CD4-positive, alpha-beta T cell treated with Interleukin-10 for 1 hour (primary cell): ENCODE measurements at places on chromosomes 4 and X.

DNA sequence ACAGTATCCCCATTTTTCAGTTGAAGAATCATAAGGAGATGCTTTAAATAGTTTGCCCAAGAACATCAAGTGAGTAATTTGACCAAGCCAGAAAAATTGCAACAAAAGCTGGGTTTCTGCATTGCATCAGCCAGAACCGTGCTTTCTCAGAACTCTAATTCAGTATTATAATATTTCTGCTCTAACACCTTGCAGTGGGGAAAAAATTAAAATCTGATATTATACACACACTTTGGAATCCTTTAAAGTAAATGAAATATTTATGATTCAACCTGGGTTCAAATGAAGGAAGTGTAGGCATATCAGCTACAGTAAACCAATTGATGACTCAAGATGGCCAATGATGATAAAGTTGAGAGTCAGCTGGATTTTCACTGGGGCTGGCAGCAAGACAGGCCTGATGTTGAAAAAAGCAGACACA lies 387.6 kb upstream of the ZFP42 start:
- no peak for DNase-seq

- DNase-seq: no peak
These were observed 16.9 kb downstream of the PLP1 start for GRCh38 chrX:103793545-103793940.

GRCh38 chr4:1979477-1980196 lies 29.1 kb downstream of the NELFA start:
- DNase-seq: no peak

- DNase-seq: no peak
These were observed 292.8 kb upstream of the ARSJ start for GRCh38 chr4:114272226-114272625.

DNA sequence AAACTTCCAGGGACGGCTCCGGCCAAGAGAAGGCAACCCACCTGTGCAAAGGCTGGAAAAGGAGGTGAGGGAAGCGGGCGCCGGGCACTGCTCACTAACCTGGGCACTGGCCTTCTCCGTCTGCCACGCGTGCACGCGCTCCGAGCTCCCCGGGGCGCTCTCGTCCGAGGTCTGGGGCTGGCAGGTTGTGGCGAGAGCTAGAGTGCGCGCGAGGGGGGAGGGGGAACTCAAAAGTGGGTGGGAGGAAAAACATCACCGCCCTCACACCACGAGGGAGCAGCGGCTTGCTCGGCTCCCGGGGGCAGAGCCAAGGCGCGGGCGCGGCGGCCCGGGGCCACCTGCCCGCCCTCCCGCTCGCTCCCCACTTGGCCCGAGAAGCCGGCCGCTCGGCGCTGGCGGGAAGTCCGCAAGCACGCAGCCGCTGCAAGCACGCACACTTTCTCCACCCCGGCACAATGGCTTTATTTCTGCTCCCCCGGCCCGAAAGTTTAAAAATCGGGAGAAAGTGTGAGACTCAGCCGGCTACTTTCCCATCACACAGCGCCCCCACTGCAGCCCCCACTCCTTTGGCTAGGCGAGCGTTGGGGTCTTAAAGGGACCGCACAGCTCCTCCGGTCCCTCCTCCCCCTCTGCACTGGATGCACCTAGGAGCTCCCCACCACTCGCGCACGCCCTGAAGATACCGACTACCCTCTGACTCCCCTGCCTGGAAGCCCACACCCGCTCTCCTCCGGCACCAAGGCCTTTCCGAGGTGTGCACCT lies at the start of gene CHRDL1:
CHRDL1 (minus strand) TSS at position 173 of the 762 bp plus-strand sequence. CDS start 3,636 bp downstream, outside the sequence.
- no peak for DNase-seq

- no peak for DNase-seq
These were observed 5.8 kb upstream of the CXCL8 start for GRCh38 chr4:73734530-73735001.

GRCh38 chr4:16909281-16909680 lies 10.8 kb upstream of the LDB2 start:
- no peak for DNase-seq

GRCh38 chrX:19344661-19345060 lies 934 bp downstream of the PDHA1 start:
- DNase-seq: no peak

- no peak for DNase-seq
These were observed 165.8 kb downstream of the VSIG4 start for GRCh38 chrX:65874110-65874509.

DNA sequence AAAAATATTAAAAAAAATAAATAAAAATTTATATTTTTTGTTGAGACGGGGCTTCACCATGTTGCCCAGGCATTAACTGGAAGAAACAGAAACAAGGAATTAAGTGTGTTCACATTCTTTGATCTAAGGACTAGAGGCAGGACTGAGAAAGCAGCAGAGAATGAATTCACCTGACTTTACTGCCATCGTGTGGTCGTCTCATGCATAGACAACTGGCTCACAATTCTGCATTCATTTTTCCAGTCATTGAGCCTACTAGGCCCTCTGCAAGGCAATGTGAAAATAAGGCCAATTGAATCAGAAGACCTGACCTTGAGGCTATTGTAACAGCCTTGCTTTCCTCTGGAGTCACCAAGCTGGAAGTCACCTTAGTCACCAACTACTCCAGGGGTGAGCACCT lies 37.4 kb downstream of the LHFPL1 start:
- DNase-seq: peak; percentile 25

DNA sequence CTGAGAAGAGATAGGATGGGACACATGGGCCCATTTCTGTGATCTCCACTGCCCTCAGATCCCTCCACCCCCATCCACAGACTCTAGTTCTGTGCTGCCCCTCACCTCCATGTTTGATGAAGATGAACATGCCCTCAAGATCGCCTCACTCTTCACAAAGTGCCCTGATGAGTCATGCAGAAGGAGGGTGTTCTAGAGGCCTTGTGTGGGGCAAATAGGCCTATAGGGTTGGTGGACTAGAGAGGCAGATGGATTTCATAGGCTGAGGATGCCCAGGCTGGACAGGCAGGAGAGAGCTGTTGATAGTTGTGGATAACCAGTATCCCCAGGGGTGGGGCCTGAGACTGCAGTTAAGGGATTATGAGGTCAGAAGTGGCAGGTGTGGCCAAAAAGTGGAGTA lies at the start of gene CXorf65:
CXorf65 (minus strand) TSS at position 314 of the 400 bp plus-strand sequence; CDS start at position 130, 184 bp downstream.
- peak; percentile 48 for DNase-seq

GRCh38 chrX:154457491-154458115 lies 478 bp upstream of the PLXNA3 start:
- peak; percentile 76 for DNase-seq

DNA sequence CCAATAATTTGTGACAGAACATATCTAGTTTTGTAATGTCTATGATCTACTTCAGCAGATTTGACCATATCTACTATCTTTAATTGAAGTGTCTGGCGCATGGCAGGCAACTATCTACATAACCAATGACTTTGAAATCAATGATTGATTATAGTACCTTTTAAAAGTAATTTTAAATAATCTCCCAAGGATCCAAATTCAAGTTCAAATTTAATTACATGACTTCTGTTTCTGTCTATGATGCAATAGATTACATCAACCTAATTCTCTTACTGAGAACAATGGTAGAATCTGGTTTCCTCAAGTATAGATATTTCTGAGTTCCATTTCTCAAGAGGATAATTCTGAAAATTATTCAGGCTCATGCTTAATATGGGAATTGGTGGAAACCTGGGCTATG lies 177.4 kb upstream of the IL15 start:
- no peak for DNase-seq

DNA sequence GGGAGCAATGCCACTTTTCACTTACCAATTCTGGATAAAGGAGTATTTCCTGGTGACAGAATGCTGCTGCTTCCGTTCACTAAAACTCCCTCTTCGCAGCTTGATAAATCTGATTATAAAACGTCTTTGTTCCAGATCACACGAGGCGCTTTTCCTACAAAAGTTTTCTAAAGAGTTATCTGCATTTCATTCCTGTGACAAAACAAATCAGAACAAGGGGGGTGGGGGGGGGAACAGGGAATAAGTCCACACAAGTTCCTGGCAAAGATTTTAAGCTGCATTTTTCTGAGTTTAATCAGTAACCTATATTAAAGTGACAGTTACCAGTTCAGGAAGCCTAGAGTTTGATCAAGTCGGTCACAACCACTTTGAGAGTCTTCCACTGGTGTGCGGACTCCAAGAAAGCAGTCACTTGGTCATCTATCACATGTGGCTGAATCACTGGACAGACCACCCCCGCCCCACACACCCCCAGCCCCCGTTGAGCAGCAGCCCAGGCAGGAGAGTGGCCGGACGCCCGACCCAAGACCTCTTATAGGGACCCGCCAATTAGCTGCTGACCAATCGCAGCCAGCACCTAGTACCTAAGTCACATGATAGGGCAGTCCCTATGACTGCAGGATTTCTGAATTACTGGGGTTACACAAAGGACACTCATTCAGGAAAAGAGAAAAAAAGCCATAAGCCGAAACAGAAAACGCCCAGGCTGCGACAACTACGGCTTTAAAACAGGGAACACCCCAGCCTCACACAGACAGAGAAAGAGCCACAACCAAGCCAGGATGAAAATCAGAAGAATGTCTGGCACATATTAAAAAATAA lies 569.3 kb upstream of the DIPK2B start:
- peak; percentile 73 for DNase-seq

DNA sequence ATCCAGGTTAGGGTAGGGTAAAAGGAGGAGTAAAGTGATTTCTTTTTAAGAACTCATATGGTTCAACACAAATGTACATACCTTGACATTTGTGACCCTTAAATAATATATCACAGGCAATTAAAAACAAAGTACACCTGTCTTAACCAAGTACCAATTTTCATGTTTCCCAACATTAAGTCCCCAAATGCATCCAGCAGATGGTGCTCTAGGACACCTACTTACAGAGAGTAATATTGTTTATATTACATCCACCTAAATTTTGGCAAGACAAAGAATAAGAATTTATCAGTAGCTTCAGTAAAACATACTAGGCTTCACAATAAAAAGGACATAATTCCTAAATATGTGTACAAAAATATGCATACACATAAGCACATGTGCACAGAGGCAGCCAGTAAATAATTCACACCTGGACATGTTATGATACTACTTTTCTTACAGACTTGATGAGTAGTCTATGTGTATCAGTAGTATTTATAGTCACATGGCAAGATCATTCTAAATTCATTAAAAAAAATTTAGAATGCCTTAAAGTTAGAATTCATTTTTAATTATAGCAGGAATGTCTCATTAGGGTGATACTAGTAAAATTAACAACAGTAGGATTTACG lies 219.7 kb downstream of the DCLK2 start:
- peak; percentile 36 for DNase-seq

DNA sequence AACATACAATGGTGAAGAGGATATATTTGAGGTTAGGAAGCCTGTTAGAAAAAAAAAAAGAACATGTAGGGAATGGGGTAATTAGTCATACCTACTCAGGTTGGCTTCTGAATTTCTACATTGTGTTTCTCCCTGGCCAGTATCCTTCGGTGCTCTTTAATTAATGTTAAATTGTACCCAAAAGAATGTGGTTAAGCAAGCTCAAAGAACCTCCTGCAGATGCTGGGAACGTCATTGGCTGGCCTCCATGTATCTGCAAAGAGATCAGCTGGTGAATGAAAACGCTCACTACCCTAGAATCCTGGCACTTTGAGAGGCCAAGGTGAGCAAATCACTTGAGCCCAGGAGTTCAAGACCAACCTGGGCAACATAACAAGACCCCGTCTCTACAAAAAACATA lies 942.3 kb upstream of the PRKX start:
- no peak for DNase-seq

DNA sequence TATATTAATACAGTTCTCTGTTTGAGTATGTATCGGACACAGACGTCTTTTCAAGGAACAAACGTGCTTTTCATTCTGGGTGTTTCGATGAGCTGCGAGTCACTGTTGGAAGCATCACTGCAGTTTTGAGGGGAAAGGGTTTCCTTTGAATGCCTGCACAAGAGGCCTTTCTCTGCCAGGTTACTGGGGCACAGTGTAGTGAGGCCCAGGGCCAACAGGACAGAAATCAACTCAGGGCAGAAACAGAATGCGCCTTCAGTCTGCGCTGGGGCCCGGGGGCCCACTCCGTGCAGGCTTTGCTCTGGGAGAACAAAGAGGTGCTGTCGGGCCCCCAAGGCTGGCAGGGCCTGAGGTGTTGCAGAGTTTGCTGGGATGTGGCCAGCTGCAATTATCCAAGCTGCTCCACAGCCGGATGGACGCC lies 2.3 kb upstream of the PPP2R3B start:
- DNase-seq: no peak

GRCh38 chr4:169899295-169899694 lies 126.9 kb downstream of the MFAP3L start:
- no peak for DNase-seq

DNA sequence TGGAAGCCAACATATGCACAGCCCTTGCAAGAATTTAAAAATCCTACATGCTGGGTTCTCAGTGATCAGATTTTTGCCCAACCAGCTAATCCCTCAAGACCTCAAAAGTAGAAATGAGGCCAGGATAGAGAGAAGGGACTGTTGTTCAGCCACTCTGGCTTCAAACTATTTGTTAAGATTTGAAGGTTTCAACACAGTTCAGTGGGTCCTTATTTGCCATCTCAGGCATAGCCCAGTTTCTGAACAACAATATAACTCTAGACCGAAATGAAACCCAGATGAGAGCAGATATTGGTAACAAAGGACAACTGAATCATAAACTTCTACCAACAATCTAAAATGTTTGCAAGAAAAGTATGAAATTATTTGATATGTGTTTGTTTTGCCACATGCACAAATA lies 237.3 kb downstream of the NR3C2 start:
- DNase-seq: no peak

- DNase-seq: no peak
These were observed 175.8 kb upstream of the MTMR8 start for GRCh38 chrX:64571011-64571410.

- DNase-seq: no peak
These were observed 110.5 kb upstream of the NRK start for GRCh38 chrX:105711805-105712204.

- no peak for DNase-seq
These were observed 78.7 kb downstream of the SYNPO2 start for GRCh38 chr4:118967393-118967792.

GRCh38 chr4:16461362-16461761 lies 235.1 kb upstream of the TAPT1 start:
- no peak for DNase-seq

DNA sequence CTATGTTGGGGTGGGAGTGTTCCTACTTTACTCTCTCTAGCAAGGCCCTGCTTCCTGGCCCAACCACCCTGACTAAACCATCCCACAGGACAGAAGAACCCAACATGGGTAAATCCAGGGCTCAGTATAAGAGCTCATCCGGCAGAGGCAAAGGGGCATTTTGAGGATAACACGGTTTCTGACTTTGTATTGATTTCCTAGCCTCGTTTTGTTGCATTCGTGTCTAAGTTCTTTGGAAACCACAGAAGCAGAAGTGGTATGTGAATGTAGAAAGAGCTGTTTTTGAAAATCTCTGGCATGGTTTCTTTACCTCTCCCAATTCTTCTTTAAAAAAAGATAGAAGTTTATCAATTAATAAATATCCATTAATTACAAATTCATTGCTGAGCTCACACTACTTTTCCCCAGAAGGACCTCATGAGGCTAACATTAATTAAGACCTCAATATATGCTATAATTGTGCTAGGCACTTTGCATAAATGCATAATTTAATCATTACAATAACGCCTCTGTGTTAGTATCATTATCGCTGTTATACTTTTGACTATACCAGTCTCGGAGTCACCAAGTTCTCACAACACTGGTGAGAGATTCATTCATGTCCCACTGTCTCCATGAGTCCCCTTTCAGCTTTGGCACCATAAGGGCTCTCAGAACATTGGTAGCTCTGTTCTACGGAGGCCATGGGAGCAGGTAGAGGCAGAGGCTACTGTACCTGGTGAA lies 5.8 kb upstream of the CLNK start:
- DNase-seq: no peak

GRCh38 chr4:104424475-104424941 lies 70.2 kb downstream of the CXXC4 start:
- no peak for DNase-seq
